ENCODE measurements at places on chromosomes 3 and 15.

GRCh38 chr15:32698773-32699390, 18.9 kb upstream of the GREM1 start:
- DNase-seq: no peak

DNA sequence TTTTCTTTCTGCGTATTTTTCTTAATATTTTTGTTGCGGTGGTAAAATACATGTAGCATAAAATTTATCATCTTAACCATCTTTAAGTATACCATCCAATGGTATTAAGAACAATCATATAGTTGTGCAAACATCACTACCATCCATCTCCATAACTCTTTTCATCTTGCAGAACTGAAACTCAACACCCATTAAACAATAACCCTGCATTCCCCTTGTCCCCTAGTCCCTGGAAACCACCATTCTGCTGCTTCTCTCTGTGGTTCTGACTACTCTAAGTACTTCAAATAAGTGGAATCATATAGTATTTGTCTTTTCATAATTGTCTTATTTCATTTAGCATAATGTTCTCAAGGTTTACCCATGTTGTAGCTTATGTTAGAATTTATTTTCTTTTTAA, 67.3 kb upstream of the EOMES start:
- DNase-seq: no peak

GRCh38 chr3:157533298-157534070, 30.3 kb upstream of the VEPH1 start:
- no peak for DNase-seq

GRCh38 chr3:38453913-38454177, 155 bp downstream of the ACVR2B start:
- DNase-seq: no peak

DNA sequence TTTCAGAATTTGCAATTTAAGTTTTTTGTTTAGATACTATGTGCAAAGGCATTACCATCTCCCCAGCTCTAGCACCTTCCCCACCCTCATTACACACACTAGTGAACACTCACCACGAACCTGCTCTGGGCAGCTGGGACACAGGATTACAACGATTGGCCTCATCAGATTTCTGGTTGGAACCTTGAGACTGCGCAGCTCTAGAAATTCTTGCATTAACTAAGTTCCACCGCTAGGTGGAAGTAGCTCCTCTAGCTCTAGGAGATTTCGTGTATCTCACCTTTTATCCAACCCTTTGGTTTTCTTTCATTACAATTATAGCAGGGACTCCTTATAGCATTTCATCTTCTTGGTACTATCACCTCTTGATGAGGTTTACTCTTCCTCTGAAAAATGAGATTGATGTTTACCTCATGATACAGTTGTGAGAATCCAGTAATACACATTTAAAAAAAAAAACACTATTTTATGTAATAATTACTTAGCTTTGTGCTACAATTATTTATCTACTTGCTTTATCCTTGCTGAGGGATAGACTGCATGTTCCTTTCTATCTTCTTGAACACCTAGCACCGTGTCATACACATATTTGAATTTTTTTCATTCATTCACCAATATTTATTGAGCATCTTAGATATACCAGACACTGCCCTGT, 28.7 kb upstream of the PLOD2 start:
- DNase-seq: no peak

All from cortex of kidney (tissue), 1 donor.